Activated T-helper 1 cell treated with anti-CD3 and anti-CD28 coated beads, Interleukin-12 subunit alpha, Interleukin-12 subunit beta, Interleukin-2, Interleukin-4 antibody, amounts not matched to agents 30 ng/mL and 10 ng/mL and 1 ng/mL, durations not matched to agents 14 hours and 24 hours and 36 hours (primary cell): ENCODE measurements at places on chromosomes 5 and 9. TPM values are rescaled to one million over a fixed set of nuclear protein-coding genes. Genes with fewer than 3 reads are reported as not detected.

DNA sequence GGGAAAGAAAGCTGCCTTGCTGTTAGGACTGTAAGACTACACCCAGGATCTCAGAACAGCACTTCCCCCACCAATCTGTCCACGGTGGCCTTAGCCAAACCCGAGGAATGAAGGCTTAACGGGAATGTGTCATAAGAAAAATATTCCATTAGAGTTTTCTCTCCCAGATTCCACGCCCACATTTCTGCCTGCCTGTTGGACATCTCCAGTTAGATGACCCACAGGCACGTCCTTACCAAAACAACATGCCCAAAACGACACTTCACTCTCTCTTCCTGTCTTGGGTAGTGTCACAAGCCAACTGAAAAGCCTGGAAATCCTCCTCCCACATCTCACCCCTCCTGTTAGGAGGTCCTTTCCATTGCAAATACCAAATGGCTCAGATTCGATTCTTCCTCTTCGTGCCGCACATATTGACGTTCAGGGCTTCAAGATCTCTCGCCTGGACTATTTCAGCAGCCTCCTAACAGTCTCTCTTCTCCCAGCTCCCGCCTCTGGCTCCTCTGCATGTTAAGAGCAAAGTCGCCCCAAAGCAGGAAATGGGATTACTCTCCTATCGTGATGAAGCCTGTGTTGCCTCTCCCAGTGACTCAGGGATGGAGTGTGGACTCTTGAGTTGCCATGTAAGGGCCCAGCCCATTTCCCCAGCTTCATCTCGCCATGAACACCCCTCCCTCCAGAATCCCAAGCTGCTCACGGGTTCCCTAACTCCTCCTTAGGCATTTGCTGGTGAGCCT lies 159.3 kb downstream of the NR3C1 start:
- peaks cover 4% of the 10 kb centered on the region for H3K36me3 ChIP-seq
- H3K4me1 ChIP-seq, result no peaks in the 10 kb centered on the region
- no peak for DNase-seq
- no peak overlapping the region for H3K27ac ChIP-seq
- H3K4me3 ChIP-seq, result no peak overlapping the region
- H3K27me3 ChIP-seq, result no peaks in the 10 kb centered on the region

- H3K27me3 ChIP-seq, result peaks cover 2% of the 10 kb centered on the region
- no peak overlapping the region for H3K4me3 ChIP-seq
- DNase-seq, result no peak
- peaks cover 7% of the 10 kb centered on the region for H3K4me1 ChIP-seq
- H3K36me3 ChIP-seq, result no peaks in the 10 kb centered on the region
- no peak overlapping the region for H3K27ac ChIP-seq
Observed at GRCh38 chr5:2134543-2135292, 252.0 kb upstream of the IRX4 start.

REEP2 gene
- total RNA-seq, result 5.1 and 5.4 TPM in 2 replicates

EEIG1 gene
- 39.8 and 43.4 TPM in 2 replicates for total RNA-seq

CREBRF gene
- total RNA-seq, result 7.4 and 9.2 TPM in 2 replicates
